ENCODE measurements at places on chromosomes 1 and 21. TPM values are rescaled to one million over a fixed set of nuclear protein-coding genes. Genes with fewer than 3 reads are reported as not detected.

The TMEM269 gene
- total RNA-seq: 0.06 TPM

The LCE2A gene
- total RNA-seq: not detected

The EXO1 gene
- total RNA-seq: 26.6 TPM

The LORICRIN gene
- total RNA-seq: not detected

The RRP1B gene
- total RNA-seq: 35.2 TPM

The GJC2 gene
- 0.39 TPM for total RNA-seq

The DIO1 gene
- total RNA-seq: not detected

The PSRC1 gene
- 22.7 TPM for total RNA-seq

The OR10Z1 gene
- total RNA-seq: not detected

The ANKRD35 gene
- total RNA-seq: 0.07 TPM

The SLC27A3 gene
- total RNA-seq: 1.5 TPM

The CYP4A22 gene
- total RNA-seq: not detected

The ZBTB7B gene
- 54.9 TPM for total RNA-seq

The USH2A gene
- total RNA-seq: under 0.01 TPM

The HSD11B1 gene
- 0.60 TPM for total RNA-seq

The CRYAA gene
- 0.18 TPM for total RNA-seq

The SPRR5 gene
- total RNA-seq: not detected

The BLZF1 gene
- total RNA-seq: 13.4 TPM

The ZNF593OS gene
- not detected for total RNA-seq

The IVL gene
- total RNA-seq: 0.09 TPM

The PRRX1 gene
- not detected for total RNA-seq

The LGR6 gene
- total RNA-seq: 0.90 TPM

The OR2G6 gene
- total RNA-seq: not detected

The TMPRSS15 gene
- not detected for total RNA-seq

The OLFML3 gene
- 4.1 TPM for total RNA-seq

The TNFAIP8L2 gene
- not detected for total RNA-seq

All from A549 treated with dexamethasone at 1 μM for 4 hours (cell line).